ENCODE measurements at places on chromosomes 2 and 18.

DNA sequence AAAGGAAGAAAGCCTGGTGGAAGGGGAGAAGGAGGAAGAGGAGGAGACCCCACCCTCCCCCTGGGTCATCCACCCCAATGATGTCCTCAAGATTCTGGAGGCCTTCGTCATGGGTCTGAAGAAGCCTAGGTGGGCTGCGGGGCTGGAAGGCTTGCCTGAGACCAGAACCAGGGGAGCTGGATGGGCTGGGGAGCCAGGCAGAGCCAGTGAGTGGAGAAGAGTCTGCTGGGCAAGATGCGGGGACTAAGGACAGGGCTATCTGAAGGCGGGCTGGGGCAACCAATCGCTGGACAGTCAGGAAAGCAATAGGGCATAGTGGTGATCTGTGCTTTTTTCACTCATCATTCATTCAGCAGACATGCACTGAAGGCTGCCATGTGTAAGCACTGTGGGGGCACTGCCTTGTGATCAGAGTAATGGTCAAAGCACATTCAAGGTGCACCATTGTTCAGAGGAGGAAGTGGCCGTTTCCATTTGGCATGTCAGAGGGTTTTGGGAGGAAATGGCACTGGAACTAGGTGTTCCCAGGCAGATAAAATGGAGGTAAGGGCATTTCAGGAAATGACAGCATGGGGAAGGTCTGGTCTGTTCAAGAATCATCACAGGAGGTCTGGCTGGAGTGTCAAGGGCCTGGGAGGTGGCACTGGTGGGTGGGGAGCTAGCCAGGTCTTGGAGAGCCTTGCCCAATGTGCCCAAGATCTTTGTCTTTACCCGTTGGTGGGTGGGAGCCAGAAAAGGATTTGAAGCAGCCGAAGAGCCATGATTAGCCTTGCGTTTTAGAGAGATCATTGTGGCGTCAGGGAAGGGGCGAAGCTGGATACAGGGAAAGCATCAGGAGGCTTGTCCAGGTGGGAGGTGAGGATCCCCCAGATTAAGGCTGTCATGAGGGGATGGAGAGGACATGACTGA lies 24.2 kb downstream of the OTOF start:
- DNase-seq = no peak

GRCh38 chr2:86297382-86298147 lies 39.9 kb downstream of the REEP1 start:
- DNase-seq = no peak

- DNase-seq = no peak
These were observed 9.9 kb downstream of the EMILIN2 start for GRCh38 chr18:2856547-2857170.

DNA sequence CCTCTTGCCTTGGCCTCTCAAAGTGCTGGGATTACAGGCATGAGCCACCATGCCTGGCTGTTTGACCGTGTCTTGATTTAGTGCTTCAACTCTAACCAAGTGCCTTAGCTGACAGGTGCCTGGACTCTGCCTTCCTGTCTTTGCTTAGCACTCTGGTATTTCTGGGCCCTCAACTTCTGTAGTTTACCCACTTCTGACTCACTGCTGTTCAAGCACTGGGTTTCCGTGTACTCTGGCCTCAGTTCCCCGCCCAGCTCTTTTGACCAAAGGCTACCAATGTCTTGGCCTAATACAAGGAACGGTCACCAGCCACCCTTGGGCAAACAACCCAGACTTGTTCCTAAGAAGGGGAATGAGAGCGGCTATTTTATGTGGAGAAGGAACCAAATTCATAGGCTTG lies 35.7 kb upstream of the CABLES1 start:
- no peak for DNase-seq

DNA sequence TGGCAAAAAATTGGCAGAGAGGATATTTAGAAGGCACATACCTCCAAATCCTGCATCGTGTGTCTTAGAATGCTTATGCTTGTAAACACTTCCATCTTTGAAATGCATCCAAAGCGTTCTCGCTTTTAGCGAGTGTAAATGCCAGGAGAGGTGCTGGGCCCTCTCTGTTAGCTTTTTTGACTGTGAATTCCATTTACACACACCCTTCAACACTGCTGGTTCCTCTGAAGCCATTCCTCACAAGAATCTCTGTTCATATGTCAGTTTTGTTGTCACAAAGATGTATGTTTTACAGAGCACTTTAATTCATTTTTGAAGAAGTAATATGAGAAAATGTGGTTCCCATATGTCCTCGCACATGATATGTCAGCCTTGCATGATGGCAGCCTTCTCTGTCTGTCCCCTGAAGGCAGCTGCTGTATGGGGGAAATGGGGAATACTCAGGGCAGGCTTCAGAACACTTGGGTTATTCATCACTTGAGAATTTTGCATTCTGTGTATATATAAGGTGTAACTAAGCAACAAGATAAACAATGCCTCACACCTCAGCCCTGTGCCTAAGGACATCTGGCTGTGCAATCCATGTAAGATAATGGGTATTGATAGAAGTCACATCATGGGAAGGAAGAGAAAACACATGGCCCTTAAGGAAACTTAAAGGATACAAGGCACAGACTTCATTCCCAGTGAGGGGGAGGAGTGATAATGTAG lies 52.3 kb downstream of the RAB27B start:
- no peak for DNase-seq

- DNase-seq = no peak
These were observed 295.4 kb upstream of the ZNF521 start for GRCh38 chr18:25647404-25647803.

- no peak for DNase-seq
These were observed 1202.5 kb downstream of the DSC3 start for GRCh38 chr18:29840089-29840488.

- no peak for DNase-seq
These were observed 1474.1 kb upstream of the SLC39A10 start for GRCh38 chr2:194182888-194183287.

GRCh38 chr2:183349091-183349490 lies 224.8 kb downstream of the NUP35 start:
- no peak for DNase-seq

- DNase-seq = no peak
These were observed 143.1 kb upstream of the ZNF236 start for GRCh38 chr18:76679259-76679658.
